Stimulated activated CD4-positive, alpha-beta T cell treated with anti-CD3 and anti-CD28 coated beads, Interleukin-1b, Interleukin-23, amount 100 ng/mL, for 4 hours (primary cell): ENCODE measurements at places on chromosomes 2 and 18.

GRCh38 chr2:224331698-224332097, 70.2 kb downstream of the FAM124B start:
- no peak for DNase-seq

GRCh38 chr2:193891023-193891422, 1696.3 kb upstream of the TMEFF2 start:
- DNase-seq, result no peak

DNA sequence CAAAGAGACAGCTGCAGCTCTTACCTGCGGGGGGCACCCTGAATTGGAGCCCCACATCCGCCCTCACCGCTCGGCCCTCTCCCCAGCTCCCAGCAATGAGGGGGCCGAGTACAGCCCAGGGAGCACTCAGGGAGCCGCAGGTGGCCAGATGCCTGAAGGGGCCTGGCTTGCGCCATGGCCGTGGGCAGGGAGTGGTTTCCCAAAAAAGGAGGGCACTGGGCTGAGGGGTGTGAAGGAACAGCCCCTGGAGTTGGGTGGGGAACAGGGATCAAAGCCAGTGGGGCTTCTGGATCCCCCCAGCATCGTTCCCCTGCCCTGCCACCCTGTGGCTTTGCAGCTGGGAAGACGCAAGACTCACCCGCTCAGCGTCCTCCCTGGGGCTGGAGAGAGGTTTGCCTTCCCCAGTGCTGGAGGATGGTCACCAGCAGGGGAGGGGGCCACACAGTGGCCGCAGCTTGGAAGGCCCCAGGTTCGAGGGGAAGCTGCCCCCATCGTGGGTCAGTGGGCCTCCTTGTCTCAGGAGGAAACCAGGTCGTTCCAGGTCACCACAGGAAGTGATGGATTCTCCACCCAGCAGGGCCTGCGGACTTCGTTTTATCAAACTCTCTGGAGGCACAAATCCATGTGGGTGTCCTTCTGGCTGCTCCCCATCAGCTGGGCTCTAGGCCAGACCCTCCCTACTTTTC, 68.2 kb upstream of the HPCAL1 start:
- no peak for DNase-seq

- DNase-seq, result no peak
Measured at GRCh38 chr2:234286118-234286598, 210.7 kb downstream of the ARL4C start.

DNA sequence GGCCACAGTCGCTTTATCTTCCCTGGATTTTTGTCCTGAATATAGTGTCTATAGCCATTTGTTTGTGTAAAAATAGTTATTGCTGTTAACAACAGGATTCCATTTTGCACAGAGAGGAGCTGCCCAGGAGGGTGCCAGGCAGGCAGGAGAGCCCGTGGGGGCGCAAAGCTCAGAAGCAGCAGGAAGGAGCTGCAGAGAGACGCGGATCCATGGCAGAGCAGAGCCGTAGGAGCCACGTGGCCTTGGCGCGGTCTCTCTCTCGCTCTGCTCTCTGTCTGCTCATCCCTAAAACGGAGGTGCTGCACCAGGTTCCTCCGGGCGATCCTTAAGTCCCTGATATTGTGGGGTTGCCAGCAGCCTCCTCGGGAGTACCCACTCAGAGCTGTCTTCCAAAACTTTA, 185.3 kb upstream of the MYT1L start:
- DNase-seq, result no peak

- no peak for DNase-seq
Measured at GRCh38 chr2:66555501-66556324, 120.8 kb downstream of the MEIS1 start.
